ENCODE measurements at places on chromosomes 4 and X. TPM values are rescaled to one million over a fixed set of nuclear protein-coding genes. Genes with fewer than 3 reads are reported as not detected.

CPLX1 gene
- 0.06 TPM for polyA plus RNA-seq

IL2 gene
- not detected for polyA plus RNA-seq

PCDH18 gene
- 0.10 TPM for polyA plus RNA-seq

CFP gene
- polyA plus RNA-seq = 0.22 TPM

PDE6B gene
- polyA plus RNA-seq = 0.34 TPM

MAGED4 gene
- polyA plus RNA-seq = 2.1 TPM

ARSD gene
- 4.3 TPM for polyA plus RNA-seq

CLCN4 gene
- 0.12 TPM for polyA plus RNA-seq

SLC10A7 gene
- polyA plus RNA-seq = 3.3 TPM

ZNF81 gene
- polyA plus RNA-seq = 2.4 TPM

FREM3 gene
- not detected for polyA plus RNA-seq

KCTD8 gene
- polyA plus RNA-seq = not detected

XKRX gene
- polyA plus RNA-seq = 0.06 TPM

CLTRN gene
- 0.32 TPM for polyA plus RNA-seq

HDAC8 gene
- polyA plus RNA-seq = 21.6 TPM

PLK4 gene
- polyA plus RNA-seq = 17.1 TPM

WDFY3 gene
- polyA plus RNA-seq = 4.1 TPM

TMEM31 gene
- polyA plus RNA-seq = not detected

PAGE1 gene
- polyA plus RNA-seq = not detected

FAM47E gene
- not detected for polyA plus RNA-seq

YIPF7 gene
- polyA plus RNA-seq = not detected

MYL5 gene
- polyA plus RNA-seq = 5.3 TPM

TMPRSS11A gene
- polyA plus RNA-seq = not detected

GRIA3 gene
- polyA plus RNA-seq = not detected

KIAA1210 gene
- not detected for polyA plus RNA-seq

CCKAR gene
- not detected for polyA plus RNA-seq

CSN1S1 gene
- not detected for polyA plus RNA-seq
